Stimulated activated CD4-positive, alpha-beta T cell treated with anti-CD3 and anti-CD28 coated beads, Interleukin-2, amount 100 ng/mL, for 4 hours (primary cell): ENCODE measurements at places on chromosomes 13 and 19.

DNA sequence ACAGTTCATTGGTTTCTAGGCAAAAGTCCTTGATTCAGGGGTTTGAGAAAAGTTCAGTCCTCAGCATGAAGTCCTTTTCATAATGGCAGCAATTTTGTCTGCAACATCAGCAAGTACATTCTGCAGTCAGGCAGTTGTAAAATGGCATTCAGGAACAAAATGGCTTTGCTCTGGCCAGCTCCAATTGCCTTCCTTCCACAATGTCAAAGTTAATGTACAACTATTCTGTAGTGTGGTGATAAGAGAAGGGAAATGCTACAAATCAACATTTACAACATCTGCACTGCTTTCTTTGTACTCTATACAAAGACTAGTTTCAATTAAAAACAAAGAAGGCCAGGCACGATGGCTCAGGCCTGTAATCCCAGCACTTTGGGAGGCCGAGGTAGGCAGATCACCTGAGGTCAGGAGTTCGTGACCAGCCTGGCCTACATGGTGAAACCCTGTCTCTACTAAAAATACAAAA is 1.8 kb upstream of the NEK3 start:
- no peak for DNase-seq

- DNase-seq = no peak
Observed at GRCh38 chr19:11098327-11098726, 9.1 kb downstream of the LDLR start.

DNA sequence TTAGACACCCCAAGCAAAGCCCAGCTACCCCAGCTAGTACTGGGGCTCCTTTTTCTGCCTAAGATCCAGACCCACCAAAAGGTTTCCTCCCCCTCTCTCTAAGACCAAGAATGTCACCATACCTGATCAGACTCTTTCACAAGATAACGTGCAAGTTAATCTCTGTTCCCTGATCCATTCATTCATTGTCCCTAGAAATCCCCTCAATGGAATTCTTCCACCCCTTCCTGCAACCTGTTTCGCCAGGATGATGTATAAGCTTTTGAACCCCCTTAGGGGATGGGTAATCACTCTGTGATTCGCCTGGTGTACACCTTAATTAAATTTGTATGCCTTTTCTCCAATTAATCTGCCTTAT is 17.3 kb upstream of the CLN5 start:
- DNase-seq = no peak

DNA sequence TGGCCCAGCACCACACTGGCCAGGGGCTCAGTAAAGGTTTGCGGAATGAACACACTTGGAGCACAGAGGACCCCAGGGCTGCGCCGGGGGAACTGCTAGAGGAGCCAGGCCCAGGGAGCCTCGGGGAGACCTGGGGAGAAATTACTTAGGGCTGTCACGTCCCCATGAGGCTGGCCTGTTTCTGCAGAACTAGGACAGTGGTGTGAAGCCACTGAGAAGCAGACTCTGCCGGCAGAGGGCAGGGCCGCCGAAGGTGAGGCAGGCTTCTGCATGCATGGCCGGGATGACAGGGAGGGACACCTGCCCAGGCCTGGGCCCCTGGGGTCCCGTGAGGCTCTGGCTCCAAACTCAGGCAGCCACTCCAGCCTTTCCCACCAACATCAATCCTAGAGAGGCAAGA is 26.4 kb downstream of the ELAVL1 start:
- no peak for DNase-seq

GRCh38 chr13:49998714-49999624 is 2.1 kb downstream of the TRIM13 start:
- DNase-seq = no peak

DNA sequence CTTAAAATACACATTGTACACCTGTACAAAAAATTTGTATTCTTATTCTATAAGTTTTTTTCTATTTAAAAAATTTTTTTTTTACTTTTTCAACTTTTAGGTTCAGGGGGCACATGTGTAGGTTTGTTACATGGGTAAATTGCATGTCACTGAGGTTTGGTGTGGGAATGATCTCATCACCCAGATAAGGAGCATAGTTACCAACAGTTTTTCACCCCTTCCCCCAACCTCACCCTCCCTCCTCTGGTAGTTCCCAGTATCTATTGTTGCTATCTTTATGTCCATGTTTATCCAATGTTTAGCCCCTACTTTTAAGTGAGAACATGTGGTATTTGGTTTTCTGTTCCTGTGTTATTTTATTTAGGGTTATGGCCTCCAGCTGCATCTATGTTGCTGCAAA is 89.9 kb downstream of the CDK8 start:
- no peak for DNase-seq

DNA sequence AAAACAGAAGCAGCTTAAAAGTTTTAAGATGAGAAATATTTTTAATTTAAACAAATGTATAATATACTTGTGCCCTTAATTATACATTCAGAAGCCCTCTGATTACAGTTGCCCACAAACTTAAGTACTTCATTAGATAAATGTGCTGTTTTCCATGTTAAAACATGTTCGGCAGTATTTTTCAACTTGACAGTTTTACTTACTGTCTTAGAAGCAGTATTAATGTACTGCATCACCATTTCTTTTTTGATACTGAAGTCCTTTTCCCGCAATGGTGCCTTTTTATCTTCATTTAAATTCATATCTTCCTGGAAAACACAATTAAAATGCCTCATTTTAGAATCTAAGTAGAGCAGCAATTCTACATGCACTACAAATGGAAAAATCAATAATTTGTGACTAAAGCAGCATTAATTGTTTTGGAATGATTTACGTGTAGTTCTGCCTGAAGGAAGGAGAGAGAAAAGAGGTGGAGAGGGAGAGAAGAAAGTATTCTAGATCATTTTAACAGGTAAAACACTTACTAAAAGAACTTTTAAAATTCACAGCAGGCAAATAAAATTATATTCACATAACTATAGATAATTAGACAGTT is 70.2 kb downstream of the DIAPH3 start:
- DNase-seq = no peak

GRCh38 chr13:53405616-53406015 is 377.0 kb downstream of the OLFM4 start:
- no peak for DNase-seq

- no peak for DNase-seq
Observed at GRCh38 chr19:17441241-17442021, 7.0 kb downstream of the TMEM221 start.

DNA sequence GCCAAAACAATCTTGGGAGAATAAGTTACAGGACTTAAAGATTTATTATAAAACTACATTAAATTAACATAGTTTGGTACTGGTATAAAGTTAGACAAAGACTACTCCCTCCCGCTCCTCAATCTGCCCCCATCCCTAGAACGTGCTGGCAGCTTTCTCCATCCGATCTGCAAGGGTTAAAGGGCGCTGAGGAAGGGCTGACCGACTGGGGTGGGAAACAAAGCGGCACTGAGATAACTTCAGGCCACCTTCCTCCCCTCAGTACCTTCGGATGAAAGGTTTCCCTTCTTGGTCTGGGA is 790 bp upstream of the SUGT1 start:
- DNase-seq = no peak

GRCh38 chr13:90696656-90697055 is 650.8 kb upstream of the MIR17HG start:
- no peak for DNase-seq

- no peak for DNase-seq
Observed at GRCh38 chr13:96991072-96991471, 3.2 kb downstream of the OXGR1 start.
